ENCODE measurements at places on chromosomes 12 and 14.

DNA sequence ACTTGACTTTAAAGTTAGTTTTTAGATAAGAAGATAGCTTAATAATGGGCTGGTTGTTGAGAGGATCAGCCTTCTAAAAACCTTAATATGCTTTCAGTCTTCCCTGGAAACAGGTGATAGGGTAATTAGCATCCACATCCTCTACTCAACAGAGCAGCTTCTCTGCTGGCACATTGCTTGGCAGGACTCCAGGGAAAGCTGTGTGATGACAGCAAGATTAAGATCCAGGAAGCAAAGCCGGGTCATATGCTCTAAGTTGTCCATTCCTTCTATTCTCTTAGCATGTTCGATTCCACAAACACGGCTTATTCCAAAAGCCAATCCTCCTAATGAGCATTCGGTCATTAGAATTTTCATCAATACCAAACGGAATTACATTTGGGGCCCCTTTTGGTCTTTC lies 87.0 kb downstream of the HMGA2 start:
- no peak for DNase-seq

DNA sequence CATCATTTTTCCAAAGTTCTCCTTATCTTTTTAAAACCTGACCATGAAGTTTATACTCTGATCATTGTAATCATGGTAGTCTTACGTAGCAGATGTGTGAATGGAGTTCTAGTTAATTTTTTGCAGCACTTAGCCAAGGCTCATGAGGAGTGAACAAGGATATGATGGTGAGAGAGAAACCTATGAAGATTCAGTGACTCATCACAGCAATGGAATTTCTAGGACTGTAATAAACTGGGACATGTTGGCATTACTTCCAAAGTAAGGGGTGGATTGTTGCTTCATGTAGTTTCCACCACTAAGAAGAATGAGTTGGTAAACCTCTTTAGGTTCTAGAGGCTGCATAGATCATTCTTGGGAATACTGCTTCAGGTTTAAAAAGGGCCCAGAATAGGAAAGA lies 102.7 kb downstream of the LRRIQ1 start:
- no peak for DNase-seq

- DNase-seq: no peak
Measured at GRCh38 chr14:56217380-56218045, 99.3 kb downstream of the PELI2 start.

DNA sequence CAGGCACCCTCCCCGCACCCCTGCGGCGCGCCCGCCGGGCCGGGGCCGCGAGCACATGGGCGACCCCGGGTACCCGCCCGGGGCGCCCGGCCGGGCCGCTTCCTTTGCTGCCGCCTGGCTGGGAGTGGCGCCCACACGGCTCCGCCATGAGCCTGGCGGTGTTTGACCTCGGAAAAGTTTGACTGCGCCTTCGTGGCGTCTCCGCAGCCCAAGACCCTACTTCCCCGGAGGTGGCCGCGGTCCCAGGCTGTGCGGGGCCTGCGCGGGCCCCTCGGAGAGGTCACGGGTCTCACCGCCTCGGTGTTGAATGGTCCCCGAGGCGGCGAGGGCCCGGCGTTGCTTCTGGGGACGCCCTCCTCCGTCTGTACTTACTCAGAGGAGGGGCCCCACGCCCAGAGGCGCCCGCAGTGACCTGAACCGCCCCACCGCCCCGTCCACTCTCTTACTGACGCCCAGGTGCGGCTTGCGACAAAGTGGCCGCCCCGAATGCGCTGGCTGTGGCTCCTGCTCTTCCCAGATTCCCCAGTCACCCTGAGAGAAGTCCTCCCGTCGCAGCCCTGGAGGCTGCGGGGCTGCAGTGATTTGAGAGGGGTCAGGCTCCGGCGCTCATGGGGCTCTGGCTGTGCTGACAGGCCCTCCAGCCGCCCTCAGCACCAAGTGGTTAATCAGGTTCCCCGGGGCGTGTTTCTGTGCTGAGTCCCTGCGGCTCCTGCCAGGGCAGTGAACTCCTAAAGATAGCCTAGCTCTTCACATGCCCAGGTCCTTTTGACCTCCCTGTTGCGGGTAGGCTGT lies 5.8 kb downstream of the KMT5A start:
- DNase-seq: no peak

DNA sequence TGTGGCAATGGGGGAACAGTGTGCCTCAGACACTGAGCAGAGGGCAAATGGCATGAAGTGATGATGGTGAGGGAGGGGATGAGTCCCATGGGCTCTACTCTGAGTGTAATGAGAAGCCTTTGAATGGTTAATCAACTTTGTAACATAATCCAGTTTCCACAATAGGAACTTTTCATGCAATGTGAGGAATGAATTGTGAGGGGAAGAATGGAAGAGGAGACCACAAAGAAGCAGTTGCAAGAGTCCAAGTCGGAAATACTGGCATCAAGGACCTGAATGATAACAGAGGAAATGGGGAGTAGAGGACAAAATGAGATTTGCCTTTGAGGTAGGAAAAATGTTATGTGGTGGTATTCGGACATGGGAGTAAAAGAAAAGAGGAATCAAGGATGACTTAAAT lies 476.9 kb upstream of the PRICKLE1 start:
- no peak for DNase-seq

GRCh38 chr12:66003951-66004350 lies 126.6 kb downstream of the LLPH start:
- no peak for DNase-seq

DNA sequence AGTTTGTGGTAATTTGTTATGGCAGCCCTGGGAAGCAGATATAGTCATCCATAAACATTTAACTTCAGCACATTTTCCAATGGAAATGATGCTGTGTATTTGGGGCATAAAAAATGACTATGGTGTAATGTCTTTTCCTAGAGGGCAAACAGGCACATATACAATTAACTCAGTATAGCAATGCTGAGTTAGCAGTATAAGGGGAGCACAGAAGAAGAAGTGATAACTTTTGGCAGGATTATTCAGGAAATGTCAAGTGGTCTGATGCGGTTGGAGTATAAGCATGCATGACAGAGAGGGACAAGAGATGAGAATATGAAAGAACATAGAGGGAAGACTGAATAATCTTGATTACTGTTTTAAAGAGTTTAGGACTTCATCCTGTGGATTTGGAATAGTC lies 55.3 kb upstream of the PRKD1 start:
- DNase-seq: no peak

DNA sequence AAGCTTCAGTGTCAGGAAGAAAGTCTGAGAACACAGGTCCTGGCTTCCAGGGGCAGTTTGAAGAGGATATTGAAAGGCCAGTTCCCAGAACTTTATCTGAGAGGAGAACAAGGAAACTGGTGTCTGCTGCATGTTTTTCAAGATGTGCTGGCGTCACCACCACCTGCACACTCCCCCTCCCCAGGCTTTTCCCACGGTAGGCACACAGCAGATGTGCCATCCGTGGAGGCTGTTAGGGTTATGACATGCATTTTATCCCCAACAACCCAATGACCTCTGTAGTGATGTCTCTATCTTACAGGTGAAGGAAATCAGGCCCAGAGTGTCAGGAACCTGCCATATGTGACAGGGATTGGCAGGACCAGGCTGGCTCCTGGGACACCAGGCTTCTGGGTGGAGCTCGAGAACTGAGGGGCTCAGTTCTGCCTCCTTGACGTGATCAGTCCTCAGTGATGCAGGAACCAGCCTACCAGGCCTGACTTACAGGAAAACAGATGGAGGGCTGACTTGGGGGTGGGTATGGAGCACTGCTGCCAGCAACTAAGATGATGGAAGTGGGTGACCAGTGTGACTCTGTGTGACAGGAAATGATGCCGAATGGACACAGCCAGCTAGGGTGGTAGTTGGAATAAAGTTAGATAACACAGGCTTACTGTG lies 16.8 kb downstream of the SLC25A47 start:
- no peak for DNase-seq

- DNase-seq: no peak
Measured at GRCh38 chr12:121958541-121959240, 40.3 kb downstream of the CFAP251 start.

- DNase-seq: no peak
Measured at GRCh38 chr12:93634416-93634815, 42.8 kb upstream of the CRADD start.

All from activated CD8-positive, alpha-beta memory T cell treated with anti-CD3 and anti-CD28 coated beads for 48 hours (primary cell).